ENCODE measurements at places on chromosomes 16 and 17. TPM values are rescaled to one million over a fixed set of nuclear protein-coding genes. Genes with fewer than 3 reads are reported as not detected.

The ICAM2 gene
- total RNA-seq = 0.99 TPM

The ADAD2 gene
- total RNA-seq = not detected

The MSL1 gene
- total RNA-seq = 56.9 TPM

The PLK1 gene
- 227 TPM for total RNA-seq

The SLC6A2 gene
- total RNA-seq = not detected

The ASGR2 gene
- total RNA-seq = not detected

The RPGRIP1L gene
- 19.8 TPM for total RNA-seq

The SLFN14 gene
- total RNA-seq = not detected

DNA sequence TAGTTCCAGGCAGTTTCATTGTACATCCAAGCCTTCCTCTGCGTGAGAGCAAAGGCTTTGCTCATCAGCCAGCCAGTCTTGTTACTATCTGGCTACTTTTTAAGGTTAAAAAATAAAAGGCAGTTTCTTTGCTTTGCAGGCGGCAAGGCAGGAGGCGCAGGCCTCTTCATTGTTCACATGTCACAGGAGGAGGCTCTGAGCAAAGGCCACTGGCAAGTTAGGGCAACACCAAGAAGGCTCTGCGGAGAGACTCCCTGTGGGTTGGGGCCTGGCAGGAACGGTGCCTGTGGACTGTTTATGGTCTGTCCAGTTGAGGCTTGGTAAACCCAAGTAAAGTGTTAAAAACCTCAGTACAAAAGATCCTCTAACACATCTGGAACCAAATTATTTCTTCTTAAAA, 3.9 kb upstream of the NT5C start:
- H3K27me3 ChIP-seq = no peaks in the 10 kb centered on the region
- DNase-seq = no peak
- peaks cover 51% of the 10 kb centered on the region for H3K36me3 ChIP-seq
- peaks cover 7% of the 10 kb centered on the region for H3K4me1 ChIP-seq

DNA sequence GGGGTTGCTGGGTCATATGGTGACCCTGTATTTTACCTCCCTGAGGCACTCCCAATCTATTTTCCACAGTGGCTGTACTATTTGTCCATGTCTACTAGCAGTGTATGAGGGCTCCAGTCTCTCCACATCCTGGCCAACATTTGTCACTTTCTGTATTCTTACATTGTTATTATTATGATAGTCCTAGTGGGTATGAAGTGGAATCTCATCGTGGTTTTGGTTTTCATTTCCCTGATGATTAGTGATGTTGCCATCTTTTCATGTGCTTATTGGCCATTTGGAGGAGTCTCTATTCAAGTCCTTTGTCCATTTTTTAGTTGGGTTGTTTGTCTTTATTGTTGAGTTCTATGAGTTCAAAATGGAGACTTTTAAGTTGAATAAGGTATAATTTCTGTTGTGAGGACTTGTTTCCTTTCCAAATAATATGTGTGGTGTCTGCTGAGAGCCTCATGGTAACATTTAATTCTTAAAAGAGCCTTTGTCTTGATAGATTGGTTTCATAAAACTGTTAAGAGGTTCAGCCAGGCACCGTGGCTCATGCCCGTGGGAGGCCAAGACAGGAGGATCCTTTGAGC, 108.2 kb downstream of the RPTOR start:
- no peak overlapping the region for H3K27ac ChIP-seq
- H3K27me3 ChIP-seq = no peaks in the 10 kb centered on the region
- H3K4me1 ChIP-seq = peaks cover 23% of the 10 kb centered on the region
- DNase-seq = no peak
- no peak overlapping the region for H3K4me3 ChIP-seq

- no peaks in the 10 kb centered on the region for H3K4me1 ChIP-seq
- no peaks in the 10 kb centered on the region for H3K36me3 ChIP-seq
- no peak for DNase-seq
Observed at GRCh38 chr17:72984145-72984925, 108.2 kb downstream of the SLC39A11 start.

DNA sequence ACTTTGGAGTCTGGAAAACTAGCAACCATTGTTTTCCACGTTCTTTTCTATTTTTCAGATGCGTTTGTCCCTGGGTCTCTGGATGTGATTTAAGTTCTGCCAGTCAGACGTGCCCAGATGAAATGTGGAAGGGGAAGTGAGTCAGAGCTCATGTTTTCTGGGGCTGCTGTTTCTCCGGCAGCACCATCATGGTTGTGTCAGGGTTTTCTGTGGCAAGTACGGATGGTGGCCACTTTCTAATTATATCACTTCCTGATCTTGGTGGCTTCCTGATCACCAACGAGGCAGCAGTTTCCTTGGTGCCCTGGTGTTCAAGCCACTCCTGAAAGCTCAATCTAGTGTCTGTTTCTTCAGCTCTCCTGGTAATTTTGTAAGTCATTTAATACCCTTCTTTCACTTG, 31.4 kb upstream of the PMFBP1 start:
- H3K4me1 ChIP-seq = no peaks in the 10 kb centered on the region
- DNase-seq = peak; percentile 37
- no peaks in the 10 kb centered on the region for H3K27me3 ChIP-seq
- H3K36me3 ChIP-seq = no peaks in the 10 kb centered on the region
- no peak overlapping the region for H3K4me3 ChIP-seq

GRCh38 chr17:72005332-72006163, 115.3 kb upstream of the SOX9 start:
- H3K4me1 ChIP-seq = peaks cover 15% of the 10 kb centered on the region
- H3K27me3 ChIP-seq = no peaks in the 10 kb centered on the region
- no peak for DNase-seq
- H3K27ac ChIP-seq = no peak overlapping the region
- no peaks in the 10 kb centered on the region for H3K36me3 ChIP-seq
- H3K4me3 ChIP-seq = no peak overlapping the region

- no peaks in the 10 kb centered on the region for H3K27me3 ChIP-seq
- DNase-seq = no peak
- no peak overlapping the region for H3K27ac ChIP-seq
Observed at GRCh38 chr16:64808474-64808873, 313.4 kb downstream of the CDH11 start.

- H3K27me3 ChIP-seq = peaks cover 73% of the 10 kb centered on the region
- H3K4me1 ChIP-seq = peaks cover 12% of the 10 kb centered on the region
- peak overlapping the region; percentile 24 for H3K4me3 ChIP-seq
- H3K36me3 ChIP-seq = no peaks in the 10 kb centered on the region
- no peak overlapping the region for H3K27ac ChIP-seq
Observed at GRCh38 chr16:56193951-56194726, 2.9 kb downstream of the GNAO1 start.

DNA sequence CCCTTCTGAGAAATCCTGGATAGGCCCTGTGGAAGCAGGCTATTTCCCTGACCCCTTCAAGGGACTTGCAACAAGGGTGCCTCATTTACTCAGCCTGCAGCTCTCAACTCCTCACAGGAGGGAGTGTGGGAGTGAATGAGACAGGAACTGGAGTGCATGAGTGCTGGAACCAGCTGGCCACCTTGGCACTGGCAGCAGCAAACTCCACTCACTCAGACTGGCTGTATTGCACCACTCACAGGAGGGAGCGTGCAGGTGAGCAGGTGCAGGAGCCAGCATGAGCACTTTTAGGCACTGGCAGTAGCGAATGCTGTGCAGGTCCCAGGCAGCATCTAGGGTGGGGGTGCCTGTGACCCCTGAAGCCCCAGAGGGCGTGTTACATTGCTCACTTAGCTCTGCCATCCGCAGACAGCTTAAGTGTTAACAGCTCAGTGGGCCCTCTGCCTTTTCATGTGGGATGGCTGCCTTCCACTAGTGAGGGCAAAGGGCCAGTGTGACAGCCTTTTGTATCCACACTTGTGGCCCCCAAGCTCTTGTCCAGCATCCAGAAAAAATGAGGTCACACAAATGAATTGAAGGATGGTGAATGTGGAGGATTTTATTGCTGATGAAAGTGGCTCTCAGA, 11.0 kb upstream of the ZNHIT3 start:
- peaks cover 22% of the 10 kb centered on the region for H3K27me3 ChIP-seq
- no peak overlapping the region for H3K27ac ChIP-seq
- H3K4me1 ChIP-seq = no peaks in the 10 kb centered on the region
- H3K36me3 ChIP-seq = no peaks in the 10 kb centered on the region
- H3K4me3 ChIP-seq = no peak overlapping the region
- no peak for DNase-seq

DNA sequence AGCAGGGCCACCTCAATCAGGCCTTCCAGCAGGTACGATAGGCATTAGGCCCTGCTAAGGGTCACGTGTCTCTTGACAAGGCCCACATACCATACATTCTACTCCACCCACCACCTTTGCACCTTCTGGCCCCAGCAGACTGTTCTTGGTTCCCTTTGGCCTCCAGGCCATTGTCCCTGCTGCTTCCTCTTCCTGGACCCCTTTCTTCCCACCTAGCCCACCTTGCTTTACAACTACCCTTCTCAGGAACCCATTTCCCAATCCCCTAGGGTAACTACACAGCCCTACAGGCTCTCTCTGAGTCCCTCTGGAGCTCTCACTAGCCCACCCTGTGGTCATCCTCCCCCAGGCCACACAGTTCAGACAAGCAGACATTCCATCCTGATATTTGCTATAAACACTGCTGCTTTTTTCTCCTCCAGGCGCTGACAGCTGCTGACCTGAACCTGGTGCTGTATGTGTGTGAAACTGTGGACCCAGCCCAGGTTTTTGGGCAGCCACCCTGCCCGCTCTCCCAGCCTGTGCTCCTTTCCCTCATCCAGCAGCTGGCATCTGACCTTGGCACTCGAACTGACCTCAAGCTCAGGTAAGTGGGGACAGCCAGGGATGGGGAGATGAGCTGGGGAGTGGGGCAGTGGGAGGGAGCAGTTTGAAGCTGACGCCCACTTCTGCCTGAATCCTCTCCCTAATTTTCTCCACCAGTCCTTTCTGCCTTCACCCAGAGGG, 1.4 kb upstream of the NRN1L start:
- H3K4me3 ChIP-seq = no peak overlapping the region
- no peaks in the 10 kb centered on the region for H3K27me3 ChIP-seq
- peaks cover 11% of the 10 kb centered on the region for H3K4me1 ChIP-seq
- no peak overlapping the region for H3K27ac ChIP-seq

DNA sequence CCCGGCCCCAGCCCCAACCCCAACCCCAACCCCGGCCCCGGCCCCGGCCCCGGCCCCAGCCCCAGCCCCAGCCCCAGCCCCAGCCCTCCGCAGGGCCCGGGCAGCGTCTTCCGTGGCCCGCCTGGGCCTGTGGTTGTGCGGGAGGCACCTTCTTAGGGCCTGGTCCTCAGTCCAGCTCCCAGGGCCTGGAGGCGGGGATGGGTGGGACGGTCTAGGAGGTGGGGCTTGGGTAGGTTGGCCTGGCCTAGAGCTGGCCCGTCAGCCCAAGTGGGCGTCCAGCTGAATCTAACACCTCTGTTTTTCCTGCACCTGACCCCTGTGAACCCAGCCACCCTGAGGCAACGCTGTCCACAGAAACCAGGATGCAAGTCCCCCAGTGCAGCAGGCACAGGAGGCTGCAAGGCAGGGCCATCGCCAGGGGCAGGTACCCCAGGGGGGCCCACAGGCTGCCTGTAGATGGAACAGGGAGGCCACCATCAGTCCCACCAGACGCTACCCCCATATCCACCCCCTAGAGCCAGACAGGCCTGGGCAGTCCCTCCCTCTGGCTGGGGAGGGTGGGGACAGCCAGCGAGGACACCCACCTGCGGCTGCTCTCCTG, 8.8 kb downstream of the MSLN start:
- DNase-seq = no peak
- no peaks in the 10 kb centered on the region for H3K27me3 ChIP-seq
- H3K36me3 ChIP-seq = no peaks in the 10 kb centered on the region

DNA sequence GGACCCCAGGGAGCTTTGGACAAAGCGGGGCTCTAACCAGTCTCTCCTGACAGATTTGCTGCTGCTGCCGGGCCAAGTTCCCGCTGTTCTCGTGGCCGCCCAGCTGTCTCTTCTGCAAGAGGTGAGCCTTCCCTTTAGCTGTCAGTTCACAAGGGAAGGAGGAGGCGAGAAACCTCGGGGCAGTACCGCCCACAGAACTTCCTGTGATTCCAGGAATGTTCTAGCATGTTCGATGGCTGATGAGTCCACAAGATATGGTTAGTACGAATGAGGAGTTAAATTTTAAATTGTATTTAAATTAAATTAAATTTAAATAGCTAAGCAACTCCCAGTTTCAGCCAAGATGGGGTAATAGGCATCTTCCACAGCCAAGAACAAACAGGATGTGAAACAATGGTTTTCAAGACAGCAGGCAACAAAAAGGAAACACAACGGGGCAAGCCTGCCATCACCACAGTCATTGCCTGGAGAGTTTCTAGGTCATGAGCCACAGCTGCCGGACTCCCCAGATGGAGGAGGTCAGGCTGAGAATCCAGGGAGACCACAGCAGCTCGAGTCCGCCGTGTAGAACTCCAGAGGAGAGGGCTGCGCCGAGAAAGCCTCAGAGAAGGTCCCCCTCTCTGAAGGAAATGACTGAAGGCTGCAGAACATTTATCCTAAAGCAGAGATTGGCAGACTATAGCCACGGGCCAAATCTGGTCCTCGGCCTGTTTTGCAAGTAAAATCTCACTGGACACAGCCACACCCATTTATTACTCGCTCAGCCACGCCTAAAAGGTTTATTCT, 9.5 kb upstream of the TCF25 start:
- H3K27me3 ChIP-seq = no peaks in the 10 kb centered on the region
- H3K27ac ChIP-seq = no peak overlapping the region
- DNase-seq = no peak
- no peaks in the 10 kb centered on the region for H3K4me1 ChIP-seq
- H3K4me3 ChIP-seq = no peak overlapping the region

GRCh38 chr17:75846692-75847613, 2.7 kb upstream of the UNC13D start:
- no peak overlapping the region for H3K4me3 ChIP-seq
- H3K4me1 ChIP-seq = no peaks in the 10 kb centered on the region
- H3K27ac ChIP-seq = no peak overlapping the region
- H3K36me3 ChIP-seq = peaks cover 44% of the 10 kb centered on the region
- DNase-seq = no peak

GRCh38 chr16:88358023-88358420, 24.7 kb upstream of the ZNF469 start:
- no peak for DNase-seq
- H3K4me3 ChIP-seq = no peak overlapping the region
- no peaks in the 10 kb centered on the region for H3K36me3 ChIP-seq

DNA sequence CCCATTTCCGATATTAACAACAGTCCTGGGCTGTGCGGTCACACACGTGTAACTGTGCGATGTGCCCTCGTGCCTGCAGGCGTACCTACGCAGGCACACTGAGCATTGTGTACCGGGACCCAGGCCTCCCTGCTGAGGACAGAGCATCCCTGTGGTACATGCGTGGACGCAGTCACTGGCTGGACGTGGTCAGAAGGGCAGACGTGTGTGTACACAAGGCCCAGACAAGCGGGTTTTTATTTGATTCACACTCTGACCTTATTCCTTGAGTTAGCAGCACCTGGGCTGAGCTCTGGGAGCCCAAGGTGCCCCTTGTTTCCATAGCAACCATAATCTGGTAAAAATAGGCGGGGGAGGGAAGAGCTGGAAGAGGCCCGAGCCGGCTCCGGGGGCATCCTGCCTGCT, 19.5 kb downstream of the RAP1GAP2 start:
- no peak overlapping the region for H3K4me3 ChIP-seq
- no peak overlapping the region for H3K27ac ChIP-seq
- DNase-seq = no peak
- no peaks in the 10 kb centered on the region for H3K27me3 ChIP-seq

GRCh38 chr17:11340803-11341202, 99.8 kb downstream of the SHISA6 start:
- H3K27me3 ChIP-seq = no peaks in the 10 kb centered on the region
- no peak overlapping the region for H3K27ac ChIP-seq
- H3K4me3 ChIP-seq = no peak overlapping the region
- DNase-seq = no peak
- no peaks in the 10 kb centered on the region for H3K36me3 ChIP-seq

Measured in A673 (cell line).